ENCODE measurements at places on chromosomes 1 and 21.

GRCh38 chr1:23790696-23791515 lies at the start of gene LYPLA2:
Gene LYPLA2, plus strand, starts transcription at chr1:23791145. Its CDS starts 1,538 bp downstream, at chr1:23792683.
- peak; percentile 92 for DNase-seq

- peak; percentile 76 for DNase-seq
These were observed 671 bp downstream of the OMA1 start for GRCh38 chr1:58545591-58546519.

DNA sequence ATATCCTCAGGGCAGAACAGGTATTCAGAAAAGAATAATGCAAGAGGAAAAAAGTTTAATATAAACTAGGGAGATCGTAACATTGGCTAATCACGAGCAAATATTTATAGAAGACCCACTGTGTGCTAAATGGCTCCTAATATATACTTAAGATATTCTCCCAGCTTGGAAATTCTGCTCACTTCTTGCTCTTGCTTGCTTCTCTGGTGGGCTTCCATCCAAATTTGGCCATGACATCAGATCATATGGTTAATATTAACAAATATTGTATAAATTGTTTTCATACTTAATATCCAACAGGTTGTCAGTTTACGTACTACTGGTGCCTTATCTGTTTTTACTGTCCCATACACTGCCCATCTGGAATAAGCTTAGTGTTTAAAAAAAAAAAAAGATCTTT lies 1.1 kb downstream of the COX20 start:
- no peak for DNase-seq

GRCh38 chr21:38389896-38390295 lies 108.4 kb downstream of the ERG start:
- DNase-seq = no peak

GRCh38 chr1:180241716-180242544 lies 11.9 kb downstream of the LHX4 start:
- no peak for DNase-seq

DNA sequence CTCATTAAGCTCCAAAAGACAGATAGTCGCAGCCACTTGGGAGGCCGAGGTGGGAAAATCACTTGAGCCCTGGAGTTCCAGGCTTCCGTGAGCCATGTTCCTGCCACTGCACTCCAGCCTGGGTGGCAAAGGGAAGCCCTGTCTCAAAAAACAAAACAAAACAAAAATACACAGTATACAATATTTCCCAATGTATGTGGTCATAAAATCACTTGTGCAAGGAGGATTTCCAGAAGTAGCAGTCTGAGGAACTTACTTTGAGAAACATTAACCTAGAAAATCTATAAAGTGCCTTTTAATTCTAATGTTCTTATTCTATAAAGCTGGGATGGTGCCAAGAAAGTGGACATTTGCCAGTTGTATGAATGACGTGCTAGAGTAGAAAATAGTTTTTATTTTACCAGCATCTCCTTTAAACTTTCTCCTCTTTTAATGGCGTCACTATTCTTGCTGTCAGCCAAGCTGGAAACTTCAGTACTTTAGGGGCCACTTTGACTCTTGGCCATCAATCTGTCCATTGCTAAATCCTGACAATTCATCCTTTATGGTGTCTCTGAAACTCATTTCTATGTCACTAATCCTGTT lies 22.5 kb downstream of the FAM177B start:
- no peak for DNase-seq

- DNase-seq = peak; percentile 28
These were observed 8.6 kb downstream of the PODN start for GRCh38 chr1:53070621-53071020.

DNA sequence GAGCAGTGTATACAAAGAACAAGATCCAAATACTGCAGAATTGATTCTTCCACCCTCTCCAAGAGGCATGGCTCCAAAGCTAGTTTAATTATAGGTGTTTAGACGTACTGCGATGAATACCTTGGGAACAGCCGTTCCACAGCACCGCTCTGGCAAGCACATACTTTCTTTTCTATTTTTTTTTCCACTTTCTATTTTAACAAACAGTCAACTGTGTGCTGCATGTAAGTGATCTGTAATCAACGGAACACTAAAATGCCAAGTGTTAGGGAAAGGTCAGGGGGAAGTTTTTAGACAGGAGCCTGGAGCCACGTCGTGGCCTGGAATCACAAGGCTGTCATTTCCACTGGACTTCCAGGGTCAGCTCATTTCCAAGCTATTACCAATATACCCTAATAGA lies 486.4 kb upstream of the DAB1 start:
- no peak for DNase-seq

DNA sequence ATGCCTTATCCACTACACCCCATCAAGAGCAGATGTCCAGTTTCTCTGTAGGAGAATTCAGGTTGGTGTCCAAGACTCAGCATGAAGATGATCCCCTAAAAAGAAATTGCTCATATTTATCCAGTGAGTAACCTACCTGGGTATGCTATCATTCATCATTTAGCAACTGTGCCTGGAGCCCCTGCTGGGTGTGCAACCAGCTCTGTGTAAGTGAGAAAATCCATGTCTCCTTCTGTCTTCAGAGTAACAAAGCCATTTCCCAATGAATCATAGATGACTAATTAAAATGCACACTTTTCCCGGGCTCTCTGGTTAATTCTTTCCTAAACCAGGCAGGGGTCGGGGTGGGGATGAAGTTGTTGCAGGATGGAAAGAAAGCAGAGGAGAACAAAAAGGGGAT lies 35.8 kb downstream of the OLFML3 start:
- no peak for DNase-seq

- DNase-seq = no peak
These were observed 4.4 kb downstream of the SELENON start for GRCh38 chr1:25804244-25804963.

GRCh38 chr1:234369784-234370183 lies 3.5 kb upstream of the COA6 start:
- no peak for DNase-seq

DNA sequence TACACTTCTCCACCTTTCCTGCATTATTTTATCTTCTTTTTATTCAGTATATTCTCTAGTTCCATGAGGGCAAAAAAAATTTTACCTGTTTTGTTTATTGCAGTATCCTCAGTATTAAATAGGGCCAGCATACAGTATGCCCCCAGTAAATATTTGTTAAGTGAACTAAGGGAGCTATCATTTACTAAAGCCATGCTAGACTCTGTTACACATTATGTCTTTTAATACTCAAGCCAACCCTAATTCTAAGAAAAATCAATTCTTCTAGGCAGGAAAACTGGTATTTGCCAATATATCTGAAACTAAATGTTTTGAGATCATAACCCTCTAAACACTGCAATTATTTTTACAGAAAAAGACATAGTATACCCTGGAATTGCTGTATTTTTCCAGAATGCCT lies 18.3 kb downstream of the TMEM50A start:
- DNase-seq = no peak

DNA sequence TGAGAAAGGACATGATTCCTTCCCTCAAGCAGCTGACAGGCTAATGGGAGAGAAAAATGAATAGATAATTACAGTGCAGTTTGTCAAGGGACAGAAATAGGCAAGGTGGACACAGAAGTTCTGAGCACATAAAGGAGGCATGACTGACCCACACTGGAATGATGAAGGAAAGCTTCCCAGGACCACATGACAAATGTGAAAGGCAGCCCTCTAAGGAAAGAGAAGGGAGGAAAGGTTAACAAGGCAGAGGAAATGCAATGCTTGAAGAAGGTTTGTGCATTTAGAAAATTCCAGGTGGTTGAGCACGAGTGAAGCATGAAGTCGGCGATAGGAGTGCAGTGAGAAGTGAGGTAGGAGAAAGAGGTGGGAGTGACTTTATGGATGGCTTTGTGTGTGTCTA lies 37.4 kb downstream of the LAMC2 start:
- DNase-seq = no peak

GRCh38 chr1:111592389-111593361 lies 26.9 kb upstream of the RAP1A start:
- DNase-seq = peak; percentile 76

DNA sequence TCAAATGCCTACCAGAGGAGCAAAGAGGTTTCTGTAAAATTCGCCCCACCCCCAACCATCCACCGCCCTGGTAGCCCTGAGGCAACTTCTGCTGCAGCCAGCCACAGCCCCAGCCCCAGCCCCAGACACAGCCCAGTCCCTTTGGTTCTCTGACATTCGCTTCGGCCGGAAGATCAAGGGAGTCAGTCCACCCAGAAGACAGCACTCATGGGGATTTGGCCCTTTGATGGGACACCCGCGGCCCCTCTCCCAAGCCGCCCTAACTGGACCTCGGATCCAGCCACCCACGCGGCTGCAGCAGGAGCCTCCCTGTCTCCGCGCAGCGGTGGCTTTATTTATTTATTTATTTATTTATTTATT lies 3881.0 kb downstream of the SRGAP2C start:
- DNase-seq = no peak

DNA sequence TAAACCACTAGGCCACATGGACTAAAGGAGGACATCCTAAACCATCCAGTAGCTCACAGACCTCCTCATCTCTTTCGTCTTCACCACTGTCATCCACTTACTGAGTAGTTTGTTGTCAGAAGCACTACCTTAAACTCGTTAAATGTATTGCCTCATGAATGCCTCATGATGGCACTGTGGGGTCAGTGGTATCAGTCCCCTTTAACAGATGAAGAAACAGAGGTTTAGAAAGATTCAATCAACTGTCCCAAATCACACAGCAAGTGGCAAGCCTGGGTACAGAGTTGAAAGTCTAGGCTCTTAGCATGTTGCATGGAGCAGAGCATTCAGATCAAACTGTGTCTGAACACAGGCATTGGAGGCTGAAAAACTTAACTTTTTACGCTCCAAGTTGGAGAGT lies 183.6 kb upstream of the KIAA0040 start:
- DNase-seq = peak; percentile 45

DNA sequence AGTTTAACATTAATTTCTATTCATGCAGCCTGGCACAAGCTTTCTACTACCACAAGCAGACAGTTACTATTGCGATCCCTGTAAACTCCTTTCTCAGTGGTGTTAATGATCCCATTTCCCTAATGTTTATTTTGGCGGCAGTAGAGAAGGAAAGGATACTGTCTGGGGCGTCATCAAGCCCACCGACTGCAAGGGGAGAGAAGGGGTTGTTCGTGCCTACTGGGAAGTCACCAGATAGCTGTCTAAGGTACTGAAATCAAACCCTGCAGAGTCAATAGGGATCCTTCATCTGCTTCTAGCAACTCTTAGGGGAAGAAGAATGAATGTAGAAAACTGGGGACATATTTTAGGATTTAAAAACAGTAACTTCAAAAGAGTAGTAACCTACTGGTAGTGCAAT lies 95.2 kb upstream of the ADAR start:
- DNase-seq = no peak

DNA sequence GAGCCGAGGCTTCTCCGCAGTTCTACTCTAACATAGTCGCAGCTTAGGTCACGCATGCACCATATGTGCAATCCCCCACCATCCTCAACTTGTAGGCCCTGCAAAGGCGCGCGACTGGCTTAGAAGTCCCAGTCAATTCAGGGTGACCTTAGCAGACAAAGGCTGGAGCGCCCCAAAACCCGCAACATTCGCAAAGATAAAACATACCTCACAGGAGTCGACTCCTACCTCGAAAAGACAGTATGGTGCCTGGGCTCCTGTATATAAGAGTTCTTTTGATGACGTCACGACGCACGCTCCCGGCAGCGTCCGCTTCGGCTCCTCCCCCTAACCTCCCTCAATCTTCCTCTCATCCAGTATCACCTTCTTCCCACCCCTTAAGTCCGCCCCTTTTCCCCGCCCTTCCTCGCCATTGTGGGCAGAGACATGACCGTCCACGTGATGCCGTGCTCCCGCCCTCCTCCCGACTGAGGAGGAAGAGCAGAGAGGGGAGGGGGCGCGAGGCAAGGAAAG lies at the start of gene GAS5:
GAS5 (minus strand) TSS at position 237 of the 513 bp plus-strand sequence.
- peak; percentile 96 for DNase-seq

DNA sequence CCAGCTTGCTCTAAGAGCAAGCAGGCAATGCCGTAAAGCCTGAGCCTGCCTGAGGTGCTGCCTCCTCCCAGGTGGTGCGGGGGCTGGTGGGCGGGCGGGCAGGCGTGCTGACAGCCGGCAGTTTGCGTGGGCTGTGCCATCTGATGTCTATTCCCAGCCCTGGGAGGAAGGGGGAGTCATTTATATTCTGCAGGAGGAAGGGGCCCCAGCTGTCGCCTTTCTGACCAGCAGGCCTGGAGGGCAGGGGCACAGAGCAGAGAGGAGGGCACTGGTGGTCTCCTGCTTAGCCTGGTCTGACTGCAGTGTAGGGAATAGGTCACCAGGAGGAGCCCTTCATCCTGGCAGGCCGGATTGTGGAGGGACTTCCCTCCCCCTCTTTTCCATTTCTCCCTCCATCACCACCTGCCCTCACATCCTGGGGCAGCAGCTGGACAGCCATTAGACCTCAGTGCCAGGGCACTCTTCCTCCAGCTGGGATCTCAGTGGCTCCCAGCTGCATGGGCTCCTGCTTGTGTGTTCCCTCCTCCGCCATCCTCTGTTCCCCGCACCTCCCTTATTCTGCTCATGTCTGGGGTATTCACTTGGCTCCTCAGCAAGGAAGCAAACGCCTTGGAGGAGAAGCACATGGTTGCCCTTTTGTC lies 4.4 kb downstream of the CYB561D1 start:
- peak; percentile 72 for DNase-seq

DNA sequence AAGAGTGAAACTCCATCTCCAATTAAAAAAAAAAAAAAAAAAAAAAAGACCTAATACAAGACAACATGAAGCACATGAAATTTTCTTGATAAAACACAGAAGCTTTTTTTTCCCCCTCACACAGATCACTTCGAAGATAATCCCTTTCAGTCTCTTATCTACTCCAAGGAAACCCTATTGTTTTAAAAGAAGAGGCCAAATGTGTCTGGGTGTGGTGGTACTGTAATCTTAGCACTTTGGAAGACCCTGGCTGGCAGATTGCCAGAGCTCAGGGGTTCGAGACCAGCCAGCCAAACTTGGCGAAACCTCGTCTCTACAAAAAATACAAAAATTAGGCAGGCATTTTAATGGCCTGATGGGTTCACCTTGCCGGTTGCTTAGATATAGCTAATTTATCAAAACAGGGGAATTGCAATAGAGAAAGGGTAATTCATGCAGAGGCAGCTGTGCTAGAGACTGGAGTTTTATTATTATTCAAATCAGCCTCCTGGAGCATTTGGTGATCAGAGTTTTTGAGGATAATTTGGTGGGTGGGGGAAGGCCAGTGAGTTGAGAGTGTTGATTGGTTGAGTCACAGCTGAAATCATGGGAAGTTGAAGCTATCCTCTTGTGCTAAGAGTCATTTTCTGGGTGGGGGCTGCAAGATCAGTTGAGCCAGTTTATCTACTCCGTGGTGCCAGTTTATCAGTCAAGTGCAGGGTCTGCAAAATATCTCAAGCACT lies 62.5 kb downstream of the SLC16A1 start:
- DNase-seq = no peak

GRCh38 chr1:232416026-232416568 lies 213.8 kb downstream of the SIPA1L2 start:
- DNase-seq = no peak

DNA sequence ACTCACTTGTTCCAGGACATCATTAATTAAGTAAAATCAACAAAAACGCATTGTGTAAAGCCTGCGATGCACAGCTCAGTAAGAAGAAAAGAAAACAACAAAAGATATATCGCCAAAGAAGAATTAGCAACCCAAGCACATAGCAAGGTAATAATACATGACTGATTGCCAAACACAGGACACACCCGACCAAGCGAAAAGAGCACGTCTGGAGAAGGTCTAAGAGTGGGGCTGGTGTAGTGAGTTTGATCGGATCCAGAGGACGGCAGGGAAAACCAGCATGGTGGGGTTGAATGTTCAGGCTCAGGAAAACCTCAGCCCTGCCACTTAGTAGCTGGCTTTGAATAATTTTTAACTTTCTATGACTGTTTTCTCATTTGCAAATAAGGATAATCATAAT lies 69.8 kb downstream of the JAK1 start:
- DNase-seq = no peak

GRCh38 chr1:205283270-205284147 lies 38.0 kb downstream of the NUAK2 start:
- DNase-seq = no peak

Measured in D341Med (cell line).